ENCODE measurements at places on chromosomes 12 and 14. TPM values are rescaled to one million over a fixed set of nuclear protein-coding genes. Genes with fewer than 3 reads are reported as not detected.

DNA sequence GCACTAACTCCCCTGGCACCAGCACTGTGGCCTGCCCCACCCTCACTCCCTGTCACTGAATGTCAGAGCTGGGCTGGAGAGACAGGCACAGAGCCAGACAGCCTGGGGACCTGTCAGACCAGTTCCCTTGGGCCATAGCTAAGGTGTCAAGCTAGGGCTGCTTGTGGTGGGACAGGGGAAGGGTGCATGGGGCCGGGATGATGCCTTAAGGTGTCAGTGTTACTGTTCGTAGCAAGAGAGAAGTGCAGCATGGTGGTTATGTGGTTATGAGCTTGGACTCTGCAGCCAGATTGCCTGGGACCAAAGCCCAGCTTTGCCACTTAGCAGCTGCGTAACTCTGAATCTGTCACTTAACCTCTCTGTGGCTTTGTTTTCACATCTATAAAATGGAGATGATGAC, 3.8 kb downstream of the RAPGEF3 start:
- DNase-seq: no peak

GRCh38 chr12:55818140-55818728, 393 bp downstream of the ORMDL2 start:
- no peak for DNase-seq

DNA sequence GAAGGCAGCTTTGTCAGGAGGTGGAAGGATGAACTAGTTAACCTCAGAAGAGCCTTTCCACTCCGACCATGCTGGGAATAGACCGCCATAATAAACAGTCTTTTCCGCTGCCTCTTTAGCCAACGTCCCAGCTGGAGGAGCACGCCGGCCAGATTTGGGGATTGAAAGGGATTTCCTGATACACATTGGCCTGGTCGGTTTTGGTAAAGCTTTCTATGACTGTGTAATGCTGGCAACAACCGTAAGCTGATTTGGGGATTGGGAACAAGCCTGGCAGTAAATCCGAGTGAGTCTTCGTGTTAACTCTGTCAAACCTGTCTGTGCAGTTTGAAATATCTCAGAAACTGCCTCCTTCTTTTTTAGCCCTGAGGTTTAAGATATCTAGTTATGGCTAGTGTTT, 87.0 kb downstream of the DAD1 start:
- DNase-seq: peak; percentile 21

- DNase-seq: no peak
These were observed 251.3 kb upstream of the RPL10L start for GRCh38 chr14:46902837-46903236.

TMEM30B gene
- 0.30 TPM for polyA plus RNA-seq

- no peak for DNase-seq
These were observed 368.2 kb upstream of the PRICKLE1 start for GRCh38 chr12:42957561-42958290.

GRCh38 chr14:65817011-65817410, 404.5 kb downstream of the FUT8 start:
- no peak for DNase-seq

DIO3 gene
- 1.0 TPM for polyA plus RNA-seq

DNA sequence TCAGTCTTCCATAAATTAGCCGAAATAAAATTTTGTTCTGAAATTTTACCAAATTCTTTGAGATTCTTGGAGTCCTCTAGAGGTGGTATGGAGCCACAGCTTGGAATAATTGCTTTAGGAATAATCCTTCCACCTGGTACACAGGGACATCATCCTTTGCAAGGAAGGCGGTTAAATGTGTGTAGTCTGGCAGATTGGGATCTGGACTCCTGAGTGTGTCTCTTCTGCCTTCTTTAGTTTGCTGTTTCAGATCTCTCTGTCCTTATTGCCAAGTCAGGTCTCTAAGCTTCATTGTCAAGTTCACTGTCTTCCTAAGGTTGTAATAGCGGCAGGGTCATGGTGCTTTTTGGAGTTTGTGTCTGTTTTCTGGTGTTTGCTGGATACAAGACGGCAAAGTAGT, 393.9 kb upstream of the RGS6 start:
- no peak for DNase-seq

- DNase-seq: peak; percentile 76
These were observed 700 bp downstream of the SLC35E3 start for GRCh38 chr12:68746572-68747180.

- DNase-seq: no peak
These were observed 126.9 kb upstream of the FGD4 start for GRCh38 chr12:32272465-32272864.

DNA sequence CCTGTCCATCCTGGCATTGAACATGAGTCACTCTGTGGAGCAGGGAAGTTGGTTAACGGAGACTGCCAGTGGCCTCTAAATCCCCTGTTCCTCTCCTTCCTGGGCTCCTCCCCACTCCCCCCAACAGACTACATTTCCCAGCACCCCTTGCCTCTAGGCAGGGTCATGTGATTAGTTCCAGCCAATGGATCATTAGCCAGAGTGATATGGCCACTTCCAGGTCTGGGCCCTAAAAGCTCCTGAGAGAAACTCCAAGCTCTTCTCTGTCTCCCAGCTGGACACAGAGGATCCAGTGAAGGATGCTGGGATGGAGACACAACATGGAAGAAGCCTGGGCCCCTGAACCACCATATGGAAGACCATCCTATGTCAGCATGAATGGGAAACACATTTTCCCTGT, 54.4 kb upstream of the RFLNA start:
- no peak for DNase-seq

TESPA1 gene
- 0.17 TPM for polyA plus RNA-seq

Data from psoas muscle (tissue), 8 donors.